ENCODE measurements at places on chromosomes 7 and 10. TPM values are rescaled to one million over a fixed set of nuclear protein-coding genes. Genes with fewer than 3 reads are reported as not detected.

GRCh38 chr7:7156663-7157062, 25.7 kb upstream of the C1GALT1 start:
- DNase-seq: no peak

DNA sequence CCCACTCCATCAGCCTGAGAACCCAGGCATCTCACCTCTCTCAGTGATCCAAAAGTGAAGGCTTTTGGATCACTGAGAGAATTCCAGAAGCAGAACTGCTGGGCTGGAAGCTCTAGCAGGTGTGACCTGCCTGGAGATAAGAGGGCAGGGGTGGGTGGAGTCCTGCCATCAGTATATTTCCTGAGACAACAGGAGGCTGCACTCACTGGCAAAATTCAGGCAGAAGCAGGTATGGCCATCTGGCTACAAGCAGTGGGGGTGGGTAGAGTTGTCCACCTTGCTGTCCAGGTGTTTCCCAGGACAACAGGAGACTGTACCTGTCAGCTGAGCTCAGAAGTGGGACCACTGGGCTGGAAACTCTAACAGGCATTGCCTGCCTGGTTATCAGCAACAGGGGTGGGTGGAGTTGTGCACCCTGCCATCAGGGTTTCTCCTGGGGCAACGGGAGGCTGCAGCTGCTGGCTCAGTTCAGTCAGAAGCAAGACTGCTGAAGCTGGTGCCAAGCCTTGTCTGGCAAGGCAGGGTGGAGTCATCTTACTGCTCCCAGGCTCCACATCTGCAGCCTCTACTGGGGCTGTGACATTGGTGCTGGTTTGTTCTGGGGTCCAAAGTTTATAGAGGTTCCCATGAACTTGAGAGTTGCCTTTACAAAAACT, 47.2 kb upstream of the SFTPD start:
- no peak for DNase-seq

The RBP4 gene
- not detected for total RNA-seq

DNA sequence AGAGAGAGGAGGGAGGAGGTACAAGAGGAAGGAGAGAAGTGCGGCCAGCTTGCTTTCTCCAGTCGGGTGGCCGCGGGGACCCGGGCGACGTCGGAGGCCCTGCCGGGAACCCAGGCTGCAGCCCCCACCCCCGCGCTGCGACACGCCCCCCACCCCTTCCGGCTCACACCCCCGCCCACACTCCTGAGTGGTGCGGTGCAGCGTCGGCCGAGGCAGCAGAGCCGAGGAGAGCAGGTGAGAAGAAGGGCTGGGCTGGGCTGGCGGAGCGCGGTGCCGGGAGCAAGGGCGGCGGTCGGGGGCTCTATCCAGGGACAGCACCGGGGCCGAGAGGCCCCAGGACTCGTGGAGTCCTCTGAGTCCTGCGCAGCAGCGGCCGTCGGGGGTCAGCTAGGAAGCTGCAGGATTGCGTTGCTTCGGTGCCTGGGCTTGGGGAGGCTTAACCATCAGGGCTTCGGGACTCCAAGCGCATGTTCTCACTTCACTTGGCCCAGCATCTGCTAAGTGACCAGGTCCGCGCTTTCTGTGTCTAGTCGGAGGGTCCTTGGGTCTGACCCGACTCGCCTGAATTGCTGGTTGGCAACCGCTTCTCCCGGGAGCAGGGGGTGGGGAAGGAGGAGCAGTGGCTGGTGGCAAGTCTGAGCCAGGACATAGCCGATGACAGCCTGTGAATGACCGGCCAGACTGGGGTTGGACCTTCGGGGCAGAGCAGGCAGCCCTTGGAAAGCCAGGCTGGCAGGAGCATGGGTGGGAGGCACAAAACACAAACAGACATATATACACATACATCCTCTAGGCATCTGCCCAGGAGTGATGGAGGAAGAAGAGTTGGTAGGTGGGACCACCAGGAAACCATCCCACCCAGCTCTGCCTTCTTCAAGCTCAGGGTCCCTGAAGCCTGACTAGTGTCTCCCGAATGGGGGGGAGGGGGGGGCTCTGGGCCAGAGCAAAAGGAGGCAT, 683 bp downstream of the CHAT start:
- DNase-seq: no peak

The MUC12 gene
- total RNA-seq: 0.27 TPM

- DNase-seq: no peak
Observed at GRCh38 chr10:124495162-124495561, 33.5 kb downstream of the LHPP start.

- DNase-seq: no peak
Observed at GRCh38 chr7:42212541-42213090, 24.4 kb downstream of the GLI3 start.

- no peak for DNase-seq
Observed at GRCh38 chr7:139655305-139655704, 122.5 kb downstream of the HIPK2 start.

DNA sequence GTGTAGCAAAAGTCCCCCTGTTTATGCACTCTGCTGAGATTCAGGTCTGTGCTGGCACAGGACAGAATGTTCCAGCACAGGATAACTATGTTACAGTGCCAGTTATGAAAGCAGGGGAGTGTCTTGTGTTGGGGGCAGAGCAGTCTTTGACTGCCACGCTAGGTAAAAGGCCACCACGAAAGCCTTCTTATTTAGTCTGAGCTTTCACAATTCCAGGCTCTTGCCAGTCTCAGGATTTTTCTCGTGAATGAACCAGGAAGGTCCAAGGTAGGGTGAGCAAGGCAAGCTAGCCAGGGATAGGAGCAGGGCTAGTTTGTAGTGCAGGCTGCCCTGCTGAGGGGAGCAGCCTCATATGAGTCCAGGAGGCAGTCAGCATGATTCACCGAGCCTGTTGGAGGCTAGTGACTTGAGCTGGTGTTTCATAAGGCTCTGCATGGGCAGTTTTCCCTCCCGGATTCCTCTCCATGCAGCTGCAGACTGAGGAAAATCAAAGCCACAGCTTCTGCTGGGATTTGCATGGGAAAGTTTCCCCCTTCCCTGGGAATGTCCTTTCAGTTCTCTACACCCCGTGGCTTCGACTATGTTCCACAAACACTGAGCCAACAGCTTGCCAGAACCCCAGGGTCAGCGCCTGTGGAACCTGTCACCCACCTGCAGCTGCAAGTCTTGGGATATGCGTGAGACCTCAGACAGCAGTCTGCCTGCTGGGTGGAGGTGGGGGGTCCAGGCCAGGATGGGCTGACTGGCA, 112.3 kb downstream of the JCAD start:
- DNase-seq: no peak

DNA sequence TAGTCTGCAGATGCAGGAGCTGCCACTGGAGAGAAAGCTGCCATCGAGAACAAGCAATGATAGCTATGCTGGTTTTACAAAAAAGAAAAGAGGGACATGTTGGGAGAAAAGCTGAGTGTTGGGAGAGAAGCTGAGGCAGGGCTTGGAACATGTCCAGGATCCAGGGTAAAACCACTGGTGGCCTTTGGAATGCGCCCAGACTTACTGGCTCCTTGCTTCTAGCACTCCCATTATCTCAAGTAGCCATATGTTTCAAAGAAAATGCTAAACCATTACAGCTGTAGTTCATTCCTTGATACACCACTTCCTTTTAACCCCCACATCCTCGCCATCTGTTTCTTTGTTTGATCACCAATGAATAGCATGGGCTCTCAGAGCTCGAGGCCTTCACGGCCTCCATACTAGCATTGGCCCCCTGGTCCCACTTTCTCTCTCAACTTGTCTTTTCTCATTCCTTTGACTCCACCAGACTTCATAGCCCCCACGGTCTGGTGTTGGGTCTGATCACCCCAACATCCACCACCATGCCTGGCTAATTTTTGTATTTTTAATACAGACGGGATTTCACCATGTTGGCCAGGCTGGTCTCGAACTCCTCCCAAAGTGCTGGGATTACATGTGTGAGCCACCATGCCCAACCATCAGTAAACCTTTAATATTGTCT, 23.8 kb upstream of the PLAC9 start:
- DNase-seq: no peak

DNA sequence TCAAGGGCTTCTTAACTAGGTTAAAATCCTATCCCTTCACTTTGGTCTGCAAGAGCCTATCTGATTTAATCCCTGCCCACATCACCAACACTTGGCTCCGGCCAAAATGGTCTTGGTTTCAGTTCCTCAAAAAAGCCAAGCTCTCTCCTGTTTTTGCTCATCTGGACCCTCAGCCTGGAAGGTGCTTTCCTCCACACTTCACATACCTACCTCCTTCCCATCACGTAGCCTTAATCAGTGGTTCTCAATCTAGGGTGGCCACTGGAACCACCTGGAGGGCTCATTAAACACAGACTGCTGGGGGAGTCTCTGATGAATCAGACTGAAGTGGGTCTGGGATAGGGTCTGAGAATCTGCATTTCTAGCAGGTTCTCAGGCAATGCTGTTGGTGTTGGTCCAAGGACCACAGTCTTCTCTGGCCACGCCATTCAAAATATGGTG, 227.0 kb upstream of the AOAH start:
- DNase-seq: no peak

- DNase-seq: no peak
Observed at GRCh38 chr10:119503821-119504220, 38.7 kb downstream of the RGS10 start.

- no peak for DNase-seq
Observed at GRCh38 chr7:133135451-133135850, 53.6 kb upstream of the CHCHD3 start.

The MPLKIP gene
- 16.2 TPM for total RNA-seq

The GRID2IP gene
- total RNA-seq: 3.2 TPM

DNA sequence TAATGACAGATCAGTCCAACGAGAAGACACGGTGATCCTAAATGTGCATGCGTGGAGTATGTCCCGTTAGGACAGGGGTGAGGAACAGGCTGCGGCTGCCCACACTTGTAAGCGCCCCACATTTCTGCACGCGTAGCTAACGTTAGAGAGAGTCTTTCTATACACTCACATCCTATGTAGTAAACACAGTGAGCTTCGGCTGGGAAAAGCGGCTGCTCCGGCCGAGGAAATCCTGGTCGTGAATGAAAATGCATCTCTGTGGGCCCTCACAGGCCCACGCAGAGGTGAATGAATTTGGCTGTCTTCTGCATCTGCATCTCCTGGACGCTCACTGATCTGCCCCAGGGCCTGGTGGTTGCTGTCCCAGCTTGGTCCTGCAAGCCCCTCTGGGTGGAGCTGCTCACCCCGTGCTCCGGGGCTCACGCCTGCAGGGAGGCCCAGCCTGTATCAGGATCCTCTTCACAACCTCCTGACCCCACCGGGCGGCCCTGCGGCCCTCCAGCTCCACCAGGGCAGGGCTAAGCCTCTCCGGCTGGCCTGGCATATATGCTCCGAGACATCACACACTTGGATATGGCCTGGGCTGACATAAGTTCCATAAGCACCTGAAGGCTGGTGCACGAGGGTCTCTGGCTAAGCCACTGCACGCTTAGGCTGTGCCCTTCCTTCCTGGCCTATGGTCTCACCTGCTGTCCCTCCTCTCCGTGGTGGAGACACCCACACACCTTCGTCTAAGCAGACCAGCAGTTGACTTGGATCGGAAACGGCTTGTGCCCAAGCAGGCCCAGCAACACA, 117.9 kb upstream of the DIP2C start:
- DNase-seq: no peak

The GRID1 gene
- under 0.01 TPM for total RNA-seq

The SLC26A4 gene
- total RNA-seq: 0.27 TPM

GRCh38 chr7:151134743-151135524, 32.6 kb downstream of the GBX1 start:
- no peak for DNase-seq

GRCh38 chr7:100489824-100490223, 6.1 kb downstream of the NYAP1 start:
- DNase-seq: peak; percentile 81

Measured in hematopoietic multipotent progenitor cell (in vitro differentiated cells).